ENCODE measurements at places on chromosomes 6 and 20.

DNA sequence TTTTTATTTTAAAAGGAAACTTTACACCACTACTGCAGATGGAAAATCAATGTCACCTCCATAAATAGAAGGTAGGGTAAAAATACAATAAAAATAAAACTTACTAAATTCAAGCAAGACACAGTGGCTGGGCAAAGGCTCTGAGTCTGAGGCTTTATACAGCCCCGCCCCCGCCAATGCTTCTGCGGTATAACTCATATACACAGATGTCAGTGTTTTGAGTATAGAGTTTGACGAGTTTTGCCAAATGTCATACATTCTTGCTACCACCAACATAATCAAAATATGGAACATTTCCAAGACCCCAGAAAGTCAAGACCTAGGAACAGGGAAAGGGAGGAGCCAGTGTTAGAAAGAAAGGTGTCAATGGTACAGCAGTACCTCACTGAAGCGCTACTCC is 12.8 kb downstream of the NFATC2 start:
- no peak for DNase-seq

GRCh38 chr6:67594366-67594765 is 1040.7 kb upstream of the ADGRB3 start:
- no peak for DNase-seq

- peak; percentile 48 for DNase-seq
Observed at GRCh38 chr20:17960927-17961586, 7.5 kb downstream of the SNX5 start.

- no peak for DNase-seq
Observed at GRCh38 chr6:134840086-134840867, 109.6 kb downstream of the ALDH8A1 start.

GRCh38 chr6:125749173-125749864 is at the start of gene HEY2:
Gene HEY2, plus strand, starts transcription at chr6:125749632. Its CDS starts 145 bp downstream, at chr6:125749777.
- DNase-seq = peak; percentile 95

DNA sequence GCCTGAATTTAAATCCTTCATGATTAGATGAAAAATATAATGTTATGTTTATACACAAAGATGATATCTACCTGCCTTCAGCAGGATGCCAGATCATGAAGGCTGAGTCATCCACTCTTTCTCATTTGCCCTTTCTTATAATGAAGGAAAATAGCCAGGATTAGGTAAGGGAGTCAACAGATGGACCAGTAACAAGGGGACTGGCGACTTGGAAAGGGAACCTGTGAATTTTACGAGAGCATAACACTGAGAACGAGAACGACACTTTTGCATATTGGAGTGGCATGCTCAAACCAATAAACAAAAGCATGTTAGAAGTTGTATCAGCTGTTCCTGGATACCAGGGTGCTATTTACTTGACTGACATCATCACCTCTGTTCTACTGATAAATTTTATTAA is 154.0 kb downstream of the LAMP5 start:
- no peak for DNase-seq

DNA sequence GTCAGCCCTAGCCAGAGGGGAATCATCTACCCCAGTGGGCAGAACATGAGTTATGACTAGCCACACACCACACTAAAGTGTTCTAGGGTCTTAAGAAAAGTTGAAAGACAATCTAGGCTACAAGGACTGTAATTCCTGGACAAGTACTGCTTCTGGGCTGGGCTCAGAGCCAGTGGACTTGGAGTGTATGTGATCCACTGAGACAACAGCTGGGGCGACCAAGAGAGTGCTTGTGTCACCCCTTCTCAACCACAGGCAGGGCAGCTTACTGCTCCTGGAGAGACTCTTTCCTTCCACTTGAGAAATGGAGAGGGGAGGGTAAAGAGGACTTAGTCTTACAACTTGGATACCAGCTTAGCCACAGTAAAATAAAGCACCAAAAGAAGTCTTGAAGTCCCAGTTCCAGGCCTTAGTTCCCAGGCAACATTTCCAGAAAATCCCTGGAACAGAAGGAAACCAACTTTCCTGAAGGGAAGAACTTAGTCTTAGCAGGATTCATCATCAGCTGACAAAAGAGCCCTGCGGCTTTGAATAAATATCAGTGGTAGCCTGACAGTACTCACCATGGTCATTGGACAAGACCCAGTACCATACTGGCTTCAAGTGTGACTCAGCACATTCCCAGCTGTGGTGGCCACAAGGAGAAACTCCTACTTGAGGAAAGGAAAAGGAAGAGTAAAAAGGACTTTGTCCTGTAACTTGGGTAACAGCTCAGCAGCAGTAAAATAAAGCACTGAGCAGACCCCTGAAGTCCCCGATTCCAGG is 355.1 kb upstream of the ADGRB3 start:
- DNase-seq = no peak
